ENCODE measurements at places on chromosomes 7 and 10.

DNA sequence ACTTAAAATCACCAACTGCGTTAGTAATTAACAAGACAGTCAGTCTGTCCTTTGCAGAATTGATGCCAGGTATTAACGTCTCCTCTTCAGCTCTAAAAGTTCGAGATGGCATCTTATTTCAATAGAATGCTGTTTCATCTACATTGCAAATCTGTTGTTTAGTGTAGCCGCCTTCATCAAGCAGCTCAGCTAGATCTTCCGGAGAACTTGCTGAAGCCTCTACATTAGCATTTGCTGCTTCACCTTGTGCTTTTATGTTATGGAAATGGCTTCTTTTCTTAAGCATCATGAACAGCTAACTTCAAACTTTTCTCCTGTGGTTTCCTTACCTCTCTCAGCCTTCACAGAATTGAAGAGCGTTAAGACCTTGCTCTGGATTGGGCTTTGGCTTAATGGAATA, 95.5 kb upstream of the FAM20C start:
- DNase-seq, result no peak

DNA sequence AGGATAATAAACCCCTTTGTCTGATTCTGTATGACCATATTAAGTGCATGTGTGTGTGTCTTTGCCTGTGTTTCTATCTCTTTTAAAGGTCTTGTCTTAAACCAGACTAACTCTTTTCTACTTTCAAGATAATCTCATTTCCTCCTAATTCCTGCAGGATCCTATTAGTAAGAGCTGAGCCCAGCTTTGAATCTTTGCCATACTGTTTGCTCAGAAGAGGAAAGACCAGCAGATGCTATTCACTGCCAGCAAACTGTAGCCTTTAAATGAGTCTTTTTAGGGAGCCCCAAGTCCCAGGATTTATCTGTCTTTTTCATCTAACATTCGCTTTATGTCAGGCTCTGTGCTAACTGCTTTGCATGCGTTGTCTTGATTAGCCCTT, 2.9 kb downstream of the GPR158 start:
- DNase-seq, result no peak

GRCh38 chr10:4383651-4384098, 442.3 kb upstream of the AKR1E2 start:
- DNase-seq, result no peak

DNA sequence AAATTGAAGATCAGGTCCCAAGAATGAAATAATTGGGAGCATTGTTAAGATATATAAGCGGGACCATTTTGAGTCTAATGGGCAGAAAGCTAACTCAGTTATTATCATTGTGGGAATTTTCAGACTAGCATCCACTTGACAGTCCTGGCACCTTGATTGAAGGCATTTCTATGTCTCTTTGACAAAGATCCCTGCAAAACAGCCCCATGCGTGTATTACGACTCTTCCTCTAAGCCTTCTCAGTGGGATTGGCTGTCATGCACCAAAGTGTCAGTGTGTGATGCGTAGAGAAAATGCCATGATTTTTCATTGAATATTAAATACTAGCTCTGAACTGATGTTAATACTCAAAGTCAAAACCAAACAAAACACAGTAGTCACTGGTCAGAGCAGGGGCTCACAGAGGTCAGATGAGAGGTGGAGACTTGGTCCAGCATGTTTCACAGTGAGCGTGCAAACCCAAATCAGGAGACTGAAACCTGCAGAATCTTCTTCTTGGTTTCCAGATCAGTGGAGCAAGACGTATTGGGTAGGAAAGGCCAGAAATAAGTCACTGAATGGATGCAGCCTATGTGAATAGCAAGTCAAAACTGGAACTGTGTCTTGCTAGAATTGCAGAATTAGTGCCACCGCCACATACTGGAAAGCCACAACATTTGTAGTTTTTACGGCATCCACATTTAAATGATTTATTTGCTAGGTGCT, 303.6 kb upstream of the AKR1E2 start:
- DNase-seq, result no peak

DNA sequence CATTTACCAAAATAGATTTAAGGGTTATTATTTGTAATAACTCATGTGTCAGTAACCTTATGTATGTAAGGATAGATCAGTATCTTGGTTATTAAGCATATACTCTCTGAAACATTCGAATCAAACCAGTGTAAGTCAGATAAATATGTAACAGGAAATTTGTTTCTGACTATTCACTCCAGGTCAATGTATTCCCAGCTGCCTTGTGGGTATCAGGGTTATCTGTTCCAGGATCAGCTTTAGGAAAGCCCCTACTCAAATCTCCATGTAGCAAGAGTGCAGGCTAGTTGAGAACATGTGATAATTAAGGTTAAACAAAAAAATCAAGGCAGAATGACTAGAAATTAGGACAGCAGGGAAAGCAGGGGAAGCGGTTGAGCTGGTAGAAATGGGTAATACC, 201.7 kb downstream of the AUTS2 start:
- DNase-seq, result no peak

GRCh38 chr10:13990392-13990805, 340.3 kb downstream of the FRMD4A start:
- DNase-seq, result no peak

DNA sequence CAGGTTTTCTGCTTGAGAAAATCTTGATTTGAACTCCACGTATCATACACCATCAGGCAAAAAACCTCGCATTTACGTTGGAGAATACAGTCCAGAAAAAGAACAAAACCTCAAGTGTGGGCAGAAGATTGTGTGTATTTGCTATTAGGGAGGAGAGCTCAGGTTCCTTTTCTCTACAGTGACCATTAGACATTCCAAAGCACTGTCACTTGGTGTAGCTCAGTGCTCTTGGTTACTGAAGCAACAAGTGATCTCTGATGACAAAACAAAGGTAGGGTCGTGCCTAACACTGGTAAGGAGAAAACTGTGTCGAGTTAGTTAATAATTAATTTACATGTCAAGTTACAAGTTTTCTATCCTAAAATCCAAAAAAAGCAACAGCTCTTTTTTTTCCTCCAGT, 72.6 kb downstream of the C1GALT1 start:
- DNase-seq, result no peak

DNA sequence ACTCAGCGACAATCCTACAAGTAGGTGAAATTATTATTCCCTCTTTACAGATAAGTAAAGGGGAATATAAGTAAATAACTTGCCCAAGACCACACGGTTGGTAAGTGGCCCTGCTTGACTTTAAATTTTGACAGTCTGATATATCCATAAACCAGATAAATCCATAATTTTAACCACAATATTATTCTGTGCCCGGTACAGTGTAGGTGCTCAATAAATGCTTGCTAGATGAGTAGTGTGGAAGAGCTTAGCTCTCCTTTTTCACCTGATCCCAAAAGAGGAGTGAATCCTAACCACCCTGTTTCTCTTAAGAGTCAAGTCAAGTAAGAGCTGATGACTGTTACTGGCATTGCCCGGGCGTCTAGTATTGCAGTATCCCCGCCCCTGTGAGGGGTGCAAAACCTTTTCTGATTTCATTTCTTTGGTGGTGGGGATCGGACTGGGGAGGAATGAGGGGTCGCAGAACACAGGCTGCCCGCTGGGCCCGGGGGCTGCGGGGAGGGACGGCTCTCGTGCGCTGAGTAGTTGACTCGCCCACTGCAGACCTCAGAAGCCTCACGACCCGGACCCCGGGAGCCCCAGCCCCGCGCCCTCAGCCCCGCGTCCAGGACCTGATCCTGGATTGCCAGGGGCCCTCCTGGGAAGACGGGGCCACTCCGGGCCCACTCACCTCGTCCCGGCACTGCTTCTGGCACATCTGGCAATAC, 490 bp downstream of the KIN start:
- no peak for DNase-seq

DNA sequence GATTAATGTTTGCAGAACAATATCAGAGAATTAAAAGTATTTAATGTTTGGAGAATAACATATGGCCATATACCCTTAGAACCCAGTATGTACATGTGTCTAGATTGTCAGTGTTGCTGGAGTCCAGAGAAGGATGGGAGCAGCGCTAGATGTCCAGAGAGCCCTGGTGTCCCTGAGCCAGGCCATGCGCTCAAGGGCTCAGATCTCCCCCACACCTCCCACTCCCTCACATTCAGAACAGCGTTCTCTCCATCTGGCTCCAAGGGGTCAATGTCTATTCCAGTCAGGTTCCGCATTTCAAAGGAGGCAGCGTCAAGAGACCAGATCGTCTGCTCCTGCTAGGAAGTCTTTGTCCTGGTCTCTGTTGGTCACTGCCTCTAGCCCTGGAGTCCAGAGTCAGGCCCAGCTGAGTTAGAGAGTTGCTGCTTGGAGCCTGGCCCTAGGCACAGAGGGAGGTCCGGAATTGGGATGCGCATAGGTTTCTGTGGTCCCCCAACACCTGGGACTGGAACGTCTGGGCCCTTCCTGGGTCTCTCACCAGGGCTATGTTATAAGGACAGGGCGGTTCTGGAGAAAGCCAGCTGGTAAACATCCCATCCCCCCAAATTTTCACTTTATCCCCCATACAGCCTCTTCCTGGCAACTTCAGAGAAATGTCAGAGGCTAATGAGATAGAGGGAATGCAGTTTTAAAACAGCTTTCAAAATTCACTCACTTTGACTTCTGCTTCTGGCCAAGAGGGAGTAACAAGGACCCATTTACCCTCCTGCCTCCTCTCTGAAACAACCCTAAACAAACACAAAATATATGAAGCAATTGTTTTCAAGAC, 6.5 kb upstream of the WDR86 start:
- no peak for DNase-seq

DNA sequence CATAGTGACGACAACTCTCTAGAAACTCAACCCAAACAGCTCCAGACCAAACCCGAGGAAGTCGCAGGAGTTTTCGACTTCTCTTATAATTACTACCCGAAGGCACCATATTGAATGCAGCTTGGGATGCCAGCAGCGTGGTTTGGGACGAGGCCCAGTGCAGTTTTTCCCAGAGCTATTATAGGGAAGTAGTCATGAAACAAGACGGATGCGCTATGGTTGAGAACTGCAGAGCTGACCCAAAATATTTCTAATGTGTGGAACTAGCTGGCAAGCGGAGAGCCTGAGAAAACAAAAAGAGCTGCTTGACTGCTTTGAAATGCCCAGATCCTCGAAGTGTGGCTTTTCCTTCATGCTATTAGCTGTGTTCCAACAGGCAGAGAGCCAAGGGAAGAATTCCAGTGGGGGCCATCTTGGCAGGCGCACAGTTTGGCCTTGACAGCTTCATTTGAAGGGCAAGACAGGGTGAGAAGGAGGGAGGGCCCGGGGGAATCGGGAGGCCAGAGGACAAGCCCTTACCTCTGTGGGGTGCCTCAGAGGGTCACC, 122.7 kb downstream of the CUL2 start:
- DNase-seq, result no peak

DNA sequence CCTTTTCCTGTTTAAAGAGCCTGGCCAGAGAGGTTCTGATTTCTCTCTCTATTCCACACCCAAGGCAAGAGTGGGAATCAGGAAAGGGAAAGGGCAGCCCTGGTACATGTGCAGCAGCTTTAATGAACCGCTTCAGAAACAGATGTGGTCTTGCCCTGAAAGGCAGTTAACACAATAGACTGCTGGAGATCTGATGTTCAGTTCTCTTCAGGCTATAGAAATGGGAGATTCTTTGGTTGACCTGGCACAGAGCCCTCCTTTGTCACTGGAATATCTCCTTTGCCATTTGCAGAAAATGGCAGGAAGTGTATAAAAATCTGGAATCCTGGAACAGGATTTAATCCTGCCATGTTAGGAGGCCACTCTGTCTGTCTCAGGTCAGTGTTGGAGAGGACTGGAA, 36.3 kb upstream of the EXOC6 start:
- DNase-seq, result no peak

- DNase-seq, result no peak
Measured at GRCh38 chr10:131674130-131674529, 226.7 kb upstream of the PPP2R2D start.

- no peak for DNase-seq
Measured at GRCh38 chr7:148434887-148435286, 155.7 kb upstream of the C7orf33 start.

GRCh38 chr7:76514926-76515771, 4.8 kb downstream of the UPK3B start:
- DNase-seq, result no peak

DNA sequence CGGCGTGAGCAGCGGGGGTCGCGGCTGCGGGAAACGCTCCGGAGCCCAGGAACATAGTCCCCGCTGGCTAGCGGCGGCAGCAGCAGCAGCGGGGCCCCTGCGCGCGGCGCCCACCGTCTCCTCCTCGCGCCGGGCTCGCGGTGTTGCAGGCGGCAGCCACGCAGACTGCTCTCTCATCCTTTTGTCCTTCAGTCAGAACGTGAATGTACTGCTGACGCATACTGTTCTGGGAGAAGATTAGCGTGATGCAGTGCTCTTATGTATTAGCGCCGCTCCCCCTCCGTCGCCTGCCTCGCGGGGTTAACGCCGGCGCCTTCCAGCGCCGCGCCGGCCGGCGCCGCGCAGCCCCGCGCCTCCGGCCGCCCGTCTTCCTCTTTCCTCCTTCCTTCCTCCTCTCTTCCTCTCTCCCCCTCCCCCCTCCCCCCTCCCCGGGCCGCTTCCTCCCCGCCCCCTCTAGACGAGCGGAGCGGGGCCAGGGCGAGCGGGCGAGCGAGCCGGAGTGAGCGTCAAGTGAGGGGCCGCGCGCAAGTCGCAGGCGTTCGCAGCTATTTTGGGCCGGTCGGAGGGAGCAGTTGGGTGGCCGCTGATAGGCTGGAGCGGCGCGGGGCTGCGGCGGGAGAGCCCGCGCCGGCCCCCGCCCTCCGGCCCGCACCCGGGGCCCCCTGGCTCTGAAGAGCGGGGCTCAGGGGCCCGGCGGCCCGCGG, 816 bp upstream of the LRRC4 start:
- DNase-seq, result peak; percentile 24

DNA sequence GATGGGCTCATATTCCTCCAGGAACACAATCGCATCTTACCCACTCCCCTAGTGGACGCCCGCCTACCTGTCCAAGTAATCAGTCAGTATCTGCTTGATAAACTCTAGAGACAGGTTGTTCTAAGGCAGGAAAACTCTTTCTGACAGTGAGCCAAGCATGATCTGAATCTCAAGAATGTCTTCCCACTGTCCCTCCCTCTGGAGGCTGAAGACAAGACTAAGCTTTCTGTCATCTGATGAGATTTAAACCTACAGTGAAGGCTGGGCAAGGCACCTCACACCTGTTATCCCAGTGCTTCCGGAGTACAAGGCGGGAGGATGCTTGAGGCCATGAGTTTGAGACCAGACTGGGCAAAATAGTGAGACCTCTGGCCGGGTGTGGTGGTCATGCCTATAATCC, 586.6 kb downstream of the GALNT17 start:
- DNase-seq, result no peak

DNA sequence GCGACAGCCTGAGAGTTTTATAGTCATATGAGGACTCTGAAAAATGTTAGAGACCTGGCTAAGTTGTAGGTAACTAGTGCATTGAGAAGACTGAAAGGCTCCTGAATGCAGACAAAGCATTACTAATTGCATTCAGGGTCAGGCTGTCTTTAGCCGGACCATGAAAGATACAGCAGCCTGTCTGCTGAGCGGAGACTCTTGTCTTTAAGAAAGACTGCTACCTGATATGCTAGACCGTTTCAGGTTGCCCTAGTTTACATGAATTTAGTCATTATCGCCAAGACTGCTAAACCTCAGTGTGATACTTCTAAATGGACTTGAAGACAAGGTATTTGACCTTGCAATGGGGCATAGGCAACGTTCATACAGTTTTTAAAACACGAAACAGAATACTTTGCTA, 81.2 kb downstream of the BMPR1A start:
- DNase-seq, result no peak

GRCh38 chr10:31782701-31783100, 145.9 kb downstream of the ARHGAP12 start:
- no peak for DNase-seq
